GM13976 (cell line): ENCODE measurements at places on chromosomes 11 and 22.

DNA sequence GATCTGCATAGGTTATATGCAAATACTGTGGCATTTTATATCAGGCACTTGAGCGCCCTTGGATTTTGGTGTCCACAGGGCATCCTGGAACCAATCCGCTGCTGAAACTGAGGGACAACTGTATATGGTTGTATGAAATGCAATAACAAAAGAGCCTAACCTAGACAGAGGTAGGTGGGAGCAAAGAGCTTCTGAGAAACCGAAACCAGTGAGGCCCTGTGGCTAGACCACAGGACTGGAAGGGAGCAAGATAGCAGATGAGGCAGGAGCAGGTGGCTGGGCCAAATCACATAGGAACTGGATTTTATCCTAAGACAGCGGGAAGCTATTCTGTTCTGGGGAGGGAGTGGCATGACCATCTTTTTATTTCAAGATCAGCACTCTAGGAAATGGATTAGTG lies 30.1 kb downstream of the RCN1 start:
- DNase-seq: no peak

DNA sequence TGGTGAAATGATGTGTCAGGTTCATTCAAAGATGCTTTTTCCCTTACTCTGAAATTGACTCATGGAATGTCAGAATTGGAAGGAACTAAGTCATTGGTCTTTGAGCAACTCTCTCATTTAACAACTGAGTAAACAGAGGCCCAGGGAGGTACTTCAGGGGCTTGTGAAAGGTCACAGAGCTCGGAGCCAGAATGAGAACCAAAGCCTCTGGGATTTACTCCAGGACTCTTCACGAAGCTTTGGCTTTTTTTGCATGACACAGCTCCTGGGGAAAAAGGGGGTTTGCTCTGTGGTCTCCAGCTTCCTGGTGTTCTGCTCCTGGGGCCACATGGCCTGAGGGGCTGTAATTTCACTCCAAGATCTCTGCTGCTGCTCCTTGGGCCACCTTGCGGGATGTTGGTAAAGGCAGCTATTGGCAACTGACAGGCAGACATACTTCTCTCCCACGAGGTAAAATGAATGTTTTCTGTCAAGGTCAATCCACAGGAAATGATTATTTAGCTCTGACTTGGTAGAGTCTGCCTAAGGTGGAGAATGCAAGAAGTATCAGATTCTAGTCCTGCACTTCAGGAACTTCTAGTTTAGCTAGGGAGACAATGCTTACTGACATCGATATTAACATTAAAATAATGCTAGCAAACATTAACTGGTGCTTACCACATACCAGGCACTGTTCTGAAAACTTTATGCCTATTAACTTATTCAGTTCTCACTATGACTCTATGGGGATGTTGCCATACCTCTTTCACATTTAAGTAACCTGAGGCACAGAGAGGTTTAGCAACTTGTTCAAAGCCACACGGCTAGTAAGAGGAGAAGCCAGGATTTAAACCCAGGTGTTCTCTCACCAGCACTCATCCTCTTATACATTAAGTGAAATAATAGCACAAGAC lies 16.1 kb downstream of the PKNOX2 start:
- DNase-seq: no peak

DNA sequence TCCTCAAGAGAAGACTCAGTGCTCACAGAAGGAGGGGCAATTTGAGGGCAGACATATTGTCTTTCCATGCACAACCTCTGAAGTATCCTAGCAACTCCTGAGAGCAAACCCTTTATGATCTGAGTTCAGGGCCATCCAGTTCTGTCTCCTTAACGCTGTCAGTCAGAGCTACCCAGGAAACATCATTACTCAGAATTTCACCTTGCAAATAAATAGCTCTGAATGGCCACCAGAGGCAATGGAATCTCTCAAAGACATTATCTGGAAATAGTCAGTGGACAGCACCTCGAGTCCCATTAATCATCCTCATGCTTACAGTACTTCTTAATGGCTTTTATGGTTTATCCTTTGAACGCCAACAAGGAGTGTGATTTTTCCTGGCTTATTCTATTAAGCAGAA lies 656.1 kb downstream of the OPCML start:
- DNase-seq: no peak

DNA sequence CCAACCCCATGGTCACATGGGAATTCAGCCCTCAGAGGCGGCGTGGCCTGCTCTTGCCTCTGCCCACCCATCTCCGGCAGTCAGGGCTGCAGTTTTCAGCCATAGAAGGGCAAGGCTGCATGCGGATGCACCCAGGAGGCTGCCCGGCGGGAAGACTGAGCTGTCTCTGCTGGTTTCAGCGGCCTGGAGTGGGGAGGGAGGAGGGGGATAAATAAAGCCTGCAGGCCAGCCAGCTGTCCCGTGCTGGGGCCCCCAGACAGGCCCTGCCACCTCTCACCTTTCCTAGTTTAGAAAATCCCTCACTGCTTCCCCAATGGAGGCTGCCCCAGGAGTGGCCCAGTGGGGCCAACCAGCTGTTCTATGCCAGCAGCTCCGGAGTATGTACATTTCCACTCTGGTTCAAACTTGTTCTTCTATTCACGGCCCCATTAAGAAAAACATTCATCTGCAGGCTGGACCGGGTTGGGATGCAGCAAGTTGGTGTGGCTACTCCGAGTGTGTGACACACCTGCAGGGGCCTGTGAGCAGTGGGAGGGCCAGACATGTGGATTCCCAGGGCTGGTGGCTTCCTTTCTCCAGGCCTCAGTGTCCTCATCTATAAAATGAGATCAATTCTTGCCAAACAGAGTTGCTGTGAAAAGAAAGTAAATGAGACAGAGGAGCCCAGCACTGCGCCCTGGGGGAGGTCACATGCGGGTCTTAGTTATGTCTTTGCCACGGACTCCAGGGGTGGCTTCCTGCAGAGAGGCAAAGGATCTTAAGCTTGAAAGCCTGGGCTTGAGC lies 5.0 kb downstream of the MICALL1 start:
- DNase-seq: no peak

GRCh38 chr11:75993126-75993525 lies 178.1 kb downstream of the UVRAG start:
- DNase-seq: no peak

GRCh38 chr11:116742104-116742503 lies 30.7 kb downstream of the BUD13 start:
- DNase-seq: no peak

- no peak for DNase-seq
These were observed 13.8 kb downstream of the TSPAN32 start for GRCh38 chr11:2315395-2316168.

GRCh38 chr11:128852327-128853023 lies 14.6 kb downstream of the KCNJ1 start:
- DNase-seq: no peak

GRCh38 chr22:39490135-39490798 lies 11.8 kb upstream of the MIEF1 start:
- peak; percentile 93 for DNase-seq

DNA sequence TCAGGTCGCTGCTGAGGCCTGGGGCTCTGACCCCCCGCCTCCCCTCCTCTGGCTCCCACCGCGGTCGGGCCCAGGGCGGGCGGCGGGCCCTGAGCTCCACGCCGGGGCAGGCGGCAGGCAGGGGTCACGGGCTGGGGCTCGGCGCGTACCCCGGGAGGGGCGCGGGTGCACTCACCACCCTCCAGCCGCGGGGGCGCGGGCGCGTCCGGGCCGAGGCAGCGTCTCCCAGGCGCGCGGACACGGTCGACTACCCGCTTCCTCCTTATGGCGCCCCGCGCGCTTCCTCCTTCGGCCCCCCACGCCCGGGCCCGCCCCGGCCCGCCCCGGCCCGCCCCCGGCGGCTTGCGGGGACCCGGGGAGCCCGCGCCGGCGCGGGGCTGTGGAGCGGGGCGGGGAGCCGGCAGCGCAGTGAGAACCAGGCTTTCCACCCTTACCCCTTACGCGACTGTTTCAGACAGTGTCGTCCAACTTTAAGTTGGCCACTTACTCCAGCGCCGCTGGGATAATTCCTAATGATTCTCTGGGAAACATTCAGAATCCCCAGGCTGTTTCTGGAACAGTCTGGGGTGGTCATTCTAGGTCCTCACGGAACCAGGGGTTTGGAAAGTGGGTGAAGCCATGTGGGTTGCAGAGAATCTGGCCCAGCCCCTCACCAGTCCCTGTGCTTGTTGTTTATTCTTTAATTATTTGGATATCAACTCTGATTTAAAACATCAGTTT lies at the start of gene BID:
TSS of gene BID (minus strand) at position 264 of the 720 bp plus-strand sequence. CDS start 24,353 bp downstream, outside the sequence.
- DNase-seq: peak; percentile 75

- DNase-seq: no peak
These were observed 195.4 kb downstream of the METTL15 start for GRCh38 chr11:28303477-28304191.

- DNase-seq: no peak
These were observed 51.9 kb upstream of the KCNQ1OT1 start for GRCh38 chr11:2751523-2752203.

DNA sequence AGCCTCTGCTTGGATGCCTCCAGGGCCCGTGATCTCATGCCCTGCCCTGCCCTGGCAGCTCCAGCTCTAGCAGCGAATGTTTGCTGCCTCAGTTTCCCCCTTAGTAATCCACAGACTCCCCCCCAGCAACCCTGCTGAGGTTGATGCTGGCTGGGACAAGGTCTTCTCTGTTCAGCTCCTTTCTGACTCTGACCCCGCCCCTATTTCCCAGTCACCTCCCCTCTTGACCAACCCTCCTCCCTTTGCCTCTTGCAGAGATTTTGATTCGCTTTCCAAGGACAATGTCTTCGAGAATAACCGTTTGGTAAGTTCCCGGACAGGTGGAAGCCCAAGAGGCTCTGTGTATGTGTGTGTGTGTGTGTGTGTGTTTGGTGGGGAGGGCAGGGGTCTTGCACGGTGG lies 5.6 kb downstream of the MICALL1 start:
- no peak for DNase-seq

DNA sequence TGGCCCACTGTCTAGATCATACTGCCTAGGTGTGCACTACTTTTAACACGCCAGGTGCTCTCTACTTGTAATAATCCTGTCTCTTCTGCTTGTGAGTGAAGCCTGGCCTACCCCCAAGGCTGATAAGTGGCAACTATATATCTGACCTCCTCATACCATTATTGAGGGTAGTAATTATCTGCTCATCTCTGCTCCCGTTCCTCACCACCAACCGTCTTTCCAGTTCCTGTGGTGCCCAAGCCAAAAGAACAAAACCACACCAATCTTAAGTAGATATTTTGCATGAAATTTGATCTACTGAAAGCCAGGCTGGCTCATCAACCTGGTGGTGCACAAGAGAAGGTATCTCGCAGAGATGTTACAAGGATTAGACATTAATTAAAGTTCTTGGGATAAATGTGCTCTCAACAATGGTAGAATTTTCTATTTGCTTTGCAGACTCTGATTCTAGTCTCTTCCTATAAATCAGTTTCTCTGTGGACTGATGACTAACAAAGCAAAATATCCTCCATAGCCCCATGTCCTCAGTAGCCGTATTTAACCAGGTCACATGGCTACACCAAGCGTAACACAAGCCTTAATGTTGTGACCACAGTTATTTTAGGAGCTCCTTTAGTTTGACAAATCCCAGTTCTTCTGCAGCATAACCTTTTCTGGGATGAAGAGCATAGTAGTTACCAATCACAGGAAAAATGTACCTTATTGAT lies 267.2 kb downstream of the NTM start:
- no peak for DNase-seq

- no peak for DNase-seq
These were observed 777 bp downstream of the TBX10 start for GRCh38 chr11:67638535-67639437.

DNA sequence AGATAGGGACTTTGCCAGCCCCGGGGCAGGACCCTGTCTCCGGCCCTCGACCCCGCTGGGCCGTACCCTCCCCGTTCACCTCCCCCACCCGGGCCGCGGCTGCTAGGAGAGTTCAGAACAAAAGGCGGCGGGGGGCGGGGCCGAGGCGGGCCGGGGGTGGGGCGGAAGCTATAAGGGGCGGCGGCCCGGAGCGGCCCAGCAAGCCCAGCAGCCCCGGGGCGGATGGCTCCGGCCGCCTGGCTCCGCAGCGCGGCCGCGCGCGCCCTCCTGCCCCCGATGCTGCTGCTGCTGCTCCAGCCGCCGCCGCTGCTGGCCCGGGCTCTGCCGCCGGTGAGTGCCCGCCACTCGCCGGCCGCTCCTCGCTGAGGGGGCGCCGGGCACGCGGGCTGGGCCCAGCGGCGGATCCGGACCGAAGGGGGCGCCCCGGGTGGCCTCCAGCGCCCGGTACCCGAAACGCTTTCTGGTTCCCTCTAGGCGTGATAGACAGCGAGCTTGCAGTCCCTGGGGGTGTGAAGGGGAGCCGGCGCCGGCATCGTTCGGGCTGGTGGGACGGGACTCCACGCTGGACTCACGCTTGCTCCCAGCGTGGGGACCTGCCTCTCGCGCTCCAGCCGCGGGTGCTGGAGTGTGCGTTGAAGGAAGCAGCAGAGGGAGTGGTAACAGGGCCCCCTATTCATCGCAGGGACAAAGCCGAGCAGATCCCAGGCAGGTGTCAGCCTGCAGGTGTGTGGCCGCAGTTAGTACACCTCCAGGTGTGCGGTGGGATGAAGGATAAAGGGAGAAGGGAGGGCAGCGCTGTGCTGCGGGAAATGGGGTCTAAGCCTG lies at the start of gene MMP11:
TSS of gene MMP11 (plus strand) at position 201 of the 825 bp plus-strand sequence. CDS start at position 223, 22 bp downstream.
- DNase-seq: peak; percentile 85

DNA sequence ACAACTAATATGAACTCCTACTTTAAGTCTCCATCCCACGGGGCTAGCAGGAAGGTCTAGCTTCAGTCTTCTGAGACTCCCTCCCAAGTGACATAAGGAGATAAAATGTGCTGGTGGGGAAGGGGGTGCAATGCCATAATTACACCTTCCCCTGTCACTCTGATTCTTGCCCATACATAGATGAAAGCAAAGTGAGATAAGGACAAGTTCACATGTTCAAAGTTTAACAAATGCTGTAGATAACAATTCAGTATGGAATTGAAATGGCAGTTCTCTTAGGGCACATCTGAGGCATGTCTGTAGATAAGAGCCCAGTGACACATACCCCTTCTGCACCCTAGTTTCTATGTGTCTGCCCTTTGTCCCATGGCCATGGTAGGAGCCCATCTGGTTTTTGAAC lies 38.2 kb upstream of the PANX1 start:
- no peak for DNase-seq

GRCh38 chr11:102115557-102115956 lies 5.3 kb downstream of the YAP1 start:
- no peak for DNase-seq

- DNase-seq: no peak
These were observed 375.8 kb downstream of the INSC start for GRCh38 chr11:15490535-15490934.

- no peak for DNase-seq
These were observed 20.3 kb upstream of the APLP2 start for GRCh38 chr11:130049328-130049771.

GRCh38 chr22:39125622-39126021 lies 26.9 kb downstream of the CBX7 start:
- DNase-seq: no peak

GRCh38 chr11:74870485-74870884 lies 78.4 kb downstream of the XRRA1 start:
- DNase-seq: peak; percentile 31
